ENCODE measurements at places on chromosomes 1 and 21.
A peak's percentile ranks its signal among the peaks of the same experiment; 100 is the strongest.

GRCh38 chr1:225763716-225764548 is 13.7 kb upstream of the SRP9 start:
- DNase-seq = no peak

DNA sequence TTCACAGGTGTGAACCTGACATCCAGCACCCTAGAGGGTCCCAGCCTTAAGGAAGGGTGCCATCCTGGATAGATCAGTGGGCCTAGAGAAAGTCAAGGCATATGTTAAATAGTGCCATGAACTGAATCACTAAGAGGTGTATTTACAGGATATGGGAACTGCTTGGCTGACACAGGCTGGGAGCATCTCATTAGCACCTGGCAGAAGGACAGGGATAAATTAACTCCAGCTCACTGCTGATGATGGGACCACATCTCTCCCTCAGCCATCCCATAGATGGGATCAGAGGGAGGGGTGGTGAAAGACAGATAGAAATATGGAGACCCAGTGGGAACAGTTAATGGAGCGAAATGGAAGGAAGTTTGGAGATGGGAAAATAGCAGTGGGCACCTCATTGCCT is 122.0 kb downstream of the IGSF21 start:
- DNase-seq = no peak

GRCh38 chr1:19032701-19033514 is 76.4 kb upstream of the IFFO2 start:
- DNase-seq = no peak

GRCh38 chr1:2431103-2431502 is 18.7 kb upstream of the PEX10 start:
- DNase-seq = no peak

- DNase-seq = no peak
Observed at GRCh38 chr1:40122855-40123254, 25.8 kb upstream of the PPT1 start.

GRCh38 chr1:54940042-54940441 is 40.4 kb upstream of the TMEM61 start:
- DNase-seq = no peak

DNA sequence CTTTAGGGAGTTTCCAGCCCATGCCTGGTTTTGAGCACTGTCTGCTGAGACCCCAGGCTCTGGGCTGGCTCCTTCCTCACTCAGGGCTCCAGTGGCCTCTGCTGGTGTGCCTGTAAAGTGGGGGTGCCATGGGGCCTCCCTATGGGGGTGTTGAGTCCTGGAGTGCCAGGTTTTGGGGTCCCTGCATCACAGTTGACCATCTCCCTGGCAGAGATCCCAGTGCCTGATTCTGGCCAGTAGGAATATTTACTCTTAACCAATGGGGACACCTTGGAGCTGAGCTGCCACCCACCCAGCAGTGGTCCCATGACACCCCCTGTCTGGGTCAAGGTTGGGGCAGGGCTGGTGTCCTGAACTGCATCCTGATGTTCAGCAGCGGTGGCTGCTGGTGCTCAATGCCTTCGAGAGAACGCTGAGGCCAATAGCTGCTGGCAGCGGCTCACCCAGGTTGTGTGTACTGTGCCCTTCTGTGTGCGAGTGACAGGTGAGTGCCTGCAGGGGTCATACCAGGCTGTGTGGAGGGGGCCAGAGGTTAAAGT is 9.6 kb upstream of the ZNF669 start:
- DNase-seq = no peak

GRCh38 chr1:170668209-170669106 is 4.5 kb downstream of the PRRX1 start:
- no peak for DNase-seq

- no peak for DNase-seq
Observed at GRCh38 chr1:145689922-145690321, 17.2 kb downstream of the PDZK1 start.

- no peak for DNase-seq
Observed at GRCh38 chr21:44347911-44348451, 5.4 kb upstream of the TRPM2 start.

- DNase-seq = no peak
Observed at GRCh38 chr1:116545359-116545705, 25.5 kb downstream of the CD58 start.

GRCh38 chr1:228236744-228237143 is 28.9 kb downstream of the OBSCN start:
- DNase-seq = no peak

DNA sequence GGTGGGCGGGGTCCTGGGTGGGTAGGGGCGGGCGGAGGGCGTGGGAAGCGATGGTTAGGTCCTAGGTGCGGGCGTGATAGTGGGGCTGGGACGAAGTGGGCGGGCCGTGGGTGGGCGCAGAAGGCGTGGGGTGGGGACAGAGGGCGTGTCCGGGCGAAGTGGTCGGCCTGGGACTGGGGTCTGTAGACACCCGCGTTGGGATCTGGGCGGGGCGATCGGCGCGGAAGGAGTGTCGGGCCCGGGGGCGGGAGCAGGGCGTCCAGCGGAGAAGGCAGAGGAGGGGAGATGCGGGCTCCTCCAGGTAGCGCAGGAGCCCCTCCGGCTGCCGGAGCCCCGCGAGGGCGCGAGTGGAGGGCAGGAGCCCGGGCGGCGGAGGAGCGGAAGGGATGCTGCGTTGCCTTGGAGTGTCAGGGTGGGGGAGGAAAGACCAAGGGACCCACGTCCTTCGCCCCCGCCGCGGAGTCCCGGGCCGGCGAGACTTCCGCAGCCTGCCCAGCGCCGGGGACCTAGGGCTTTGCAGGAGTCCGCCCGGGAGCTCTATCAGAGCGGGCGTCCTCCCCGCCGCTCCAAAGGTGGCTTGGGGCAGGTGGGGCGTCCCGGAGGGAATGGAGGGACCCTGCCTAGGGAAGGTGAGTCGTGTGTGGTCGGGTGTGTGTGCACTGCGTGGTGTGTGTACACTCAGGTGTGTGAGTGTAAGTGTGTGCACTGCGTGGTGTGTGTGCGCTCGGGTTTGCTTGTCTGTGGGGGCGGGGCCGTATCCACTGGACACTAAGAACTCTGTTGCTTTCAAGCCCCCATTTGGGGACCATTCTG is 27.0 kb upstream of the PRSS38 start:
- peak; percentile 71 for DNase-seq

DNA sequence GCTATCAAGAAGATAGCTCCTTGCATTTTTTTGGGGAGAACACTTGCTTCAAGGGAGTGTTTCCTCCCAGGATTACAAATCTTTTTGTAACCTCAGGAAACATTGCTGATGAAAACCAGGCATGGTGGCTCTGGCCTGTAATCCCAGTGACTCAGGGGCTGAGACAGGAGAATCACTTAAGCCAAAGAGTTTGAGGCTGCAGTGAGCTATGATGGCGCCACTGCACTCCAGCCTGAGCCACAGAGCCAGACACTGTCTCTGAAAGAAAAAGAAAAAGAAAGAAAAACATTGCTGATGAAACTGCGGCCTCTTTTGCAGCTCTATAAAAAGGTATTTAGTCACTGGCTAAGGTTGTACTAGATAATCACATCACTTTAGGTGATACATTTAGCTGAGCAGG is 7.3 kb downstream of the RNU1-2 start:
- DNase-seq = no peak

- no peak for DNase-seq
Observed at GRCh38 chr1:94739521-94740061, 80.6 kb upstream of the SLC44A3 start.

DNA sequence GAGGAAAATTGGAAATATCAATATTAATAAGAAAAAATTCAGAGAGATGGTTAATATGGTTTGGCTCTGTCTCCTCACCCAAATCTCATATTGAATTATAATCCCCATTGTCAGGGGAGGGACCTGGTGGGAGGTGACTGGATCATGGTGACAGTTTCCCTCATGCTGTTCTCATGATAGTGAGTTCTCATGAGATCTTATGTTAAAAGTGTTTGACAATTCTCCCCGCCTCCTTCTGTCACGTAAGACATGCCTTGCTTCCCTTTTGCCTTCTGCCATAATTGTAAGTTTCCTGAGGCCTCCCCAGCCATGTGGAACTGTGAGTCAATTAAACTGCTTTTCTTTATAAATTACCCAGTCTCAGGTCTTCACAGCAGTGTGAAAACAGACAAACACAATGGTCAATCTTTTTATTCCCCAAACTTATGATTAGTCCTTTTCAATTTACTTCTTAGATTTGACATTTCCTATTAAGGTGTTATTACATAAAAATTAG is 11.0 kb downstream of the EGLN1 start:
- DNase-seq = no peak

DNA sequence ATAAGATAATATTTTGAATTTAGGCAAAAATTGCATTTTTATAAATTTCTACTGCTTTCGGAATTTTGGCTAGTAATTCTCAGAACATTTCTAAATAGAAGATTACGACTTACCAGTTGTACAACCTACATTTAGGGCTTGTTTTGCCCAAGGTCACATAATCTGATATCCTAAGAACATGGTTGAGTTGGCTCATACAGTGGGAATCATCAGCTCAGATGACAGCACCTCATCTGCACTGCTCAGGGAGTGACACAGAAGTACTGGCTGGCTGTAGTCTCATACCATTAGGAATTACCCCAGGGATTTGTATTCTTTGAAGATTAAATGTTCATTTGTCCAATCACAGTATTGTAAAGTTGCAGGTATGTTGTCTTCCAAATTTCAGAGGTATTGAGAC is 217.6 kb downstream of the ADGRL2 start:
- no peak for DNase-seq

DNA sequence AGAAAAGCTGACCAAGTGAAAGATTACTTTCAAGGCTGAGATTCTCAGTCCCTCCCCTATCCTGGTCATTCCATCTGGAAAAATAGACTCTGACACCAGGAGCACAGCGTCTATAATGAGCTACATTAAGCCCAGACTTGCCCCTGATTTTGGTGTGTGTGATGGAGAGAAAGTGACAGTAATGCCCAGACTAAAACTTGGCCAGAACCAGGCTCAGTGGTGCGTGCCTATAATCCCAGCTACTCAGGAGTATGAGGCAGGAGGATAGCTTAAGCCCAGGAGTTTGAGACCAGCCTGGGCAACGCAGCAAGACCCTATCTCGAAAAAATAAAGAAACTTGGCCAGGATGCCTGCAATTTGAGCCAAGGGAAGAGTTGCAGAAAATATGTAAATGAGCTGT is 15.9 kb downstream of the PLEKHA6 start:
- DNase-seq = no peak

DNA sequence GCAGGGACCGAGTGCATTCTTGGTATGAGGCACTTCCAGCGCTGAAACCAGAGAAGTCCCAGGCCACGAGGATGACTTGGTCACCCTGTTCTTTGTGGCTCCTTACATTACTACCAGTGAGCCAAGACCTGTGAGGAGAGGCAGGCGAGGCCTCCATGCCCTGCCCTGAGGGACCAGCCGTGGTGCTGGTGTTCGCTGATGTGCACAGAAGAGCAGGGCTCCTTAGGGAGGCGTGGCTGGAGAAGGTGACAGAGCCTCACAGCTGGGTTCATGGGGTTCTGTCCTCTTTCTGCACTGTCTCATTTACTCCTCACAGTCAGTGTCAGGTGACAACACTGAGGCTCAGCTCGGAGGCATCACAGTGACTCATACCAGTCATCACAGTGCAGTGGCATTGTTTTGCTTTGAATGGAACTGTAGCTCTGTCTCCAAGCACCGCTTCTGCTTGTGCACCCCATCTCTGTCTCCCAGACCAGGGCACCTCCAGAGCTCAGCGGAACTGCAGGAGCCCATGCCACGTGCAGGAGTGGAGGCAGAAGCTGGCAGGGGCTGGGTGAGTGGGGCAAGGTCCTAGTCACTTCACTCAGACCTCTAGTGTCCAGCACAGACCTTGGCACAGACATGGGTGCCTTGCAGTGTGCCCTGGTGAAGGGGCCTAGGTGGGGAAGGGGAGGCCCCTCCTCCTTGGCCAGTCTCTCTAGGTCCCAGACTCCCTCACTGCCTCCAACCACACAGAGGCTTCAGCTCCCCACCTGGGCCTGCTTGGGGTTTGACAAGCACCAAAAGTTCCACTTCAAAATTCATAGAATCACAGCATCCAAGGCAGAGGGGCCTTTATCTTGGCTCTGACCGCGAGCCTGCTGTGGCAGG is 310.9 kb downstream of the MATN1 start:
- no peak for DNase-seq

DNA sequence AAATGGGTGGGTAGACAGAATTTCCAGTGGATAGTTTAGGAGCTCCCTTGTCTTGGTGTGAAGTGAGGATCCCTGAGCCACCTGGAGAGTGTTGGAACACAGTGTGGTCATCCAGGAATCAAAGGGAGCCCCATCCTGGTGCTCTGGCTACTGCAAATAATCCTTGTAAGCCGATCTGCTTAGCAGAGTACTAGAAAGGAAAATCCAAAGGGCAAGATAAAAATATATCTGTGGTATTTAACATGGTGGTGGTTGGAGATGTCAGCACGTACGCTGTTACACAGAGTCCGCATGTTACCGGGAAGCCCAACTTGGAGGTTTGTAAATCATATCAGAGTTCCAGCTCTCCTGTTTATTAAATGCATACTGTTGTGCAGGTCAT is 39.0 kb downstream of the VANGL1 start:
- DNase-seq = no peak

DNA sequence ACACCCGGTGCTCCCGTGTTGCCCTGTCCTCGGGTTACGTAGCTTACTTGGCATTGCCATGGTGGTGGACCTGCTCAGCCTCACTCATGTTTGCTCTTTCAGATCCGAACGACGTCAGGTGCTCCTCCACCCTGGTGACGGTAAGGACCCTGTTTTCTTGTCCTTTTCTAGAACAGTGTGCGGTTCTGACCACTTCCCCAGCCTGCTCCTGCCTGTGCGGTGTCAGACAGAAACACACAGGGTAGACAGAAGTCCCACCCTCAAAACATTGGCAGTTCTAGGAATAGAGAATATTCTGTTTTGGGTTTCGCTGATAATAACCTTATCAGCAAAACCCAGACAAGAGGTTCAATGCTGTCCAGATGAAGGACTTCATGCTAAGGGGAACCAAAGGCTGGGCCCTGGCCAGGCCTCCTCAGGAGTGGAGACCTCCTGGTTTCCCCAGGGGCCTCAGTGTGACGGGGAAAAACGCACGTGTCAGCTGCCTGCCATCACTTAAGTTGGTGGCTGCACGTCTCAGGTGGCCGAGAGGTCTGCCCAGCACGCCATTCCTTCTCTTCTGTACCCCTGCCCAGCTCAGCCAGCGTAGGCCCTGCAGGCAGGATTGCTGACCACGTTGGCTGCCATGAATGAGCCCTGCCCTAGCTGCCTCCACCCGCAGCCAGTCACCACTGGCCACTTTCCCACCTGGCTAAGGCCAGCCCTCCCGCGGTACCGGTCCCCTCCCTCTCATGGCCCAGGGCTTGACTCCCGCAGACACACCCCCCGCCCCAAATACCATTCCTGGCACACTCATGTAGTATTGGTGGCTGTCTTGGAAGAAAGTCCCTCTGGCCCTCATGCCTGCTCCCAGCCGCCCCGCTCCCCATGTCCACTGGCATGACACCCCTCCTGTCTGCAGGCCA is 33.6 kb downstream of the SLC37A1 start:
- no peak for DNase-seq

DNA sequence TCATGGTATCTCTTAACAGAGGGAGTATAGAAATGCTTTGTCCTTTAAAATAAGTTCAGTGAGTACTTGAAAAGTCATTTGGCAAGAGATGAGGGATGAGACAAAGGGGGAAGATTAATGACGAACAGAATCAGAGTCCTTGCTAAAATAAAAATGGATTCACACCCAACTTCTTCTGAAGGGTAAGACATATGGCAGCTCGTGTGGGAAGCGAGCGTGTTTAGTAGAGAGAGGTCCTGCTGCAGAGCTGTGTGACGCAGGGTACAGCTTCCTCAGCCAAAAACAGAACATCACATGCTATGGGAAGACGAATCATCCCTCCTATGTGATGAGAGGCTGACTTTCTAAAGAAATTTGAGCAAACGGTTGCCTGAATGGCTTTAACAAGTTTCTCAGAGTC is 158.5 kb upstream of the LMO4 start:
- DNase-seq = no peak

GRCh38 chr1:209335178-209335577 is 248.3 kb upstream of the CAMK1G start:
- peak; percentile 29 for DNase-seq
